Activated T-cell treated with anti-CD3 and anti-CD28 coated beads for 1 hour (primary cell): ENCODE measurements at places on chromosomes 2 and 18.

GRCh38 chr2:84971510-84972206 lies 697 bp downstream of the KCMF1 start:
- peak; percentile 55 for DNase-seq

- DNase-seq: no peak
These were observed 84.2 kb upstream of the SALL3 start for GRCh38 chr18:78895207-78896001.

DNA sequence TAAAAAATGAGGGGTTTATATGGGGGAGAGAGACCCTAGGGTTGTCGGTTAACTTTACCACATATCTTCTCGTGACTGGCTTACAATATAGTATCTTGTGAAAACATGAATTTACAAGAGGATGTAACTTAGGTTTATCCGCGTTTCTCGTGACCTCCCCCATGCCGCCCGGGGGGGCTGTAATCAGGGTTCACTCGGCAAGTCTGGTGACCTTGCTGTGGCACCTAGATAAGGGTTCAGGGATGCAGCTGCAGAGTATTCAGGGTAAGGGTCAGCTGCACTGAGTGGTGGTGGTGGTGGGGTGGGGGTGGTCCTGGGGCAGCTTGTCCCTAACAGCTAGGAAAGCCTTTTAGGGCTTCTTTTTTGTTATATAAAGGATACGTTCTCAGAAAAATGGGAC lies 112.3 kb downstream of the LYPD1 start:
- no peak for DNase-seq

GRCh38 chr2:24985511-24985910 lies 13.8 kb upstream of the DNAJC27 start:
- no peak for DNase-seq

DNA sequence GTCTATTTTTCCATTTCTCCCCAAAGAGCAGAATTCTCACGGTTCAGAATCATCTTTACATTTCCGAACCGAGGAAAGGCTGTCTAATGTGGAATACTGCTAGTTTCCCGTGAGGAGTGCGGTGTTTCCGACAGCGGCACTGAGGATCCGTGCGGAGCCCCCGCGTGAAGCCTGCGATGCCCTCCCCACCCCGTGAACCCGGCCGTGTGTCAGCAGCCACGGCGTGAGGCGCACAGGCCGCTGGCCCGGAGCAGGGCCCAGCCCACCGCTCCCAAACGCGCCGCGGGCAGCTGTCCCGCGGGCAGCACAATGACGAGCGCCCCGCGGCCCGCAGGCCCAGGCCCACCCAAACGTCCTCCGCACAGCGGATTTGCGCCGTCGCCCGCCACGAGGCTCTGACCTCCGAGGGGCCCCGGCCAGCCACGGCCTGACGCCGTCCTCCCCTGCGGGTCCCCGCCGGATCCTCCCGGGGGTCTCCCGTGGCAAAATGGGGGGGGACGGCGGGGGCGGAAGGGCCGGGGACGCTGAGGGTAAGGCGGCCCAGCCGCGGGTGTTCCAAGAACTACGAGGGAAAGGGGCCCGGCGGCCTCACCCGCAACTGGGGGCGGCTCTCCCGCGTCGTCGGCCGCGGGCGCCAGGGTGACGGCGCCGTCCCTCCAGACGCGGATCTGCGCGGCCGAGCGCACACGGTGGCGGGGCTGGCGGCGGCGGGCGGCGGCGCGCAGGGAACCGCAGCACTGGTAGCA lies 796 bp downstream of the SPIRE1 start:
- DNase-seq: no peak

DNA sequence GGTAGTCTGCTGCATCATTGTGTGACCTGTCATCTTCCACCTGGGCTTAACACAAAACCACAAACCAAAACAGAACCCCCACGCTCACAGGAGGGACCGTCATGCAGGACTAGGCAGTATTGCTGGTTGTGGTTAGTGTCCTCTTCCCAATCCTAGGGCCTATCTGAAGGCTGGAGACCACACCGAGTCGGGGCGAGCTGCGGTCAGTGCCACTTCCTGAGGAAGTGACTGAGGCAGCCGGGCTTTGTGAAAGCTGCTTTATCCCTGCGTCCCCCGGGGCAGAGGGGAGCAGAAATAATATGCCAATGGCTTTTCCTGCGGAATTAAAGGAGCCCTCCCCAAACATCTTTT lies 22.9 kb downstream of the ZNF532 start:
- DNase-seq: no peak

DNA sequence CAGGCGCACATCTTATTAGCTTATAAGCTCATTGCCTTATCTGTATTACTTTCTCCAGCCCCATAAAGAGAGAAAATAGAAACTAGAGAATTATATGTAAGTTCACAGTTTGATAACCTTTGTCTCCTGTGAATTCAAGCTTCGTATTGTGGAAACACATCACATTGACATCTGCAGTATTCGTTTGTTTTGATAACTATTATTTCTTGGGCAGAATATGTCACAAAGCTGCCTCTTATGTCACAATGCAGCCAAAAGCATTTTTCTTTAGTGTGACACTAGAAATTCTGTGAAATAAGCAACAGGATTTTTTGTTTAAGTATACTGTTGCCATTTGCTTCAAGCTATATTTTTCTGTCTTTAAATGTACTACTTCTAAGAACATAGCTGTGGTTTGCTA lies 221.5 kb downstream of the DOK6 start:
- DNase-seq: no peak

- DNase-seq: no peak
These were observed 7.7 kb upstream of the PARD6G start for GRCh38 chr18:80254971-80255500.

- no peak for DNase-seq
These were observed 16.2 kb downstream of the TOGARAM2 start for GRCh38 chr2:28997237-28997846.

DNA sequence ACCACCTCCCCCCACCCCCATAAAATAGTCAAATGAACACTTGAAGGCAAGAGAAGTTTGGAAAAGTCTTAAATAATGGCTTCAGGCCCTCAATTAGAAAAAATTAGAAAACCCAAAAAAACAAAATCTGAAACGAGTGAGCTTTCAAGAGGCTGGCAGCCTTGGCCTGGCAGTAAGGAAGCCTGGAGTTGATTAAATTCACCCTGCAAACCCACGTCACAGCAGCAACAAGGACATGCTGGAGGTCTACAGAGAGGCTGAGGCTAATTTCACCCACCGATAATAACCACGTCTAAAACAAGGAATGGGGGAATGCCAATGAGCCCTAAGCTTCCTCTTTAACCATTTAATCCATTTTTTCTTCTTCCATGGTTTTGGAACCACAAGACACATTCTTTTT lies 122.7 kb upstream of the SMAD7 start:
- DNase-seq: no peak

DNA sequence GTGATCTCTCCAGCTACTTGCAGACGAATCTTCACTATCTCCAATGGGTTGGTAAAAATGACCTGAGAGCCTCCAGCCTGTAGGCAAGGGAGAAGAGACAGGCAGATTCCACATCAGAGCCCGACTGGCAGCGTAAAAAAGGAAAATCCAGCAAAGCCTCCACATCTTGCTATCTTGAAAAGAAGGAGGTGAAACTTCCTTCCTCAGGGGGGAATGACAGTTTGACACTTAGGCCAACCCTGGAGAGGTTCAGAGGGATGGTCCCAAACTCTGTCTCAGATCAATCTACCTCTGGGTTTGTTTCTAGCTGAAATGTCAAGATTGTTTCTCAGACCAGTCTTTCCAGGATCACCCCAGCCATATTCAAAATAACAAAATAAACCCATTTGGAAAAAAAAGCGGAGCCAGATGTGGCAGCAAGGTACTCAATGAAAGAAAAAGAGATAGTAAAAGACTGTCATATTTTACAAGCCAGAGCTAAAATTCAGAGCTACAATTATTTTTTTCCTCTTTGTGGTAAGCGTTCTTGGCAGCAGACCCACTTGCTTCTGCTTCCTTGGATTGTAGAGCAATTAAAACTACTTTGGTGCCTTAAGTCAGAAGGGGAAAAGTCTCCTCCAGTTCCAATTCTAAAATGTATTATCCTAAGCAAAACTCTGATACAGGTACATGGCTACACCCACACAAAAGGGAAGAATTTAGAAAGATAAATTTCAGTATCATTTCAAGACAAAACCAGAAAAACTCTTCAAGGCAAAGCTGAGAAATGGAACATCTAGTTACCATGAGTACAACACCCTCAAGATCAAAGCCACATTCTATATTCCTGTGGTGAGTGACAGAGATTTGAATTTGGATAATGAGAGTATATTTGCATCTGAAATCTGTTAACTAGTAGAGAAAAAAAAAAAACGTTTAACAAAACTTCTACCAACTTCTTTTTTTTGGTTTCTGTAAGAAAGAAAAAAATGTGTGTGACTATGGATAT lies 100.1 kb downstream of the SLC25A12 start:
- no peak for DNase-seq

GRCh38 chr2:228699888-228700287 lies 518.4 kb upstream of the SPHKAP start:
- no peak for DNase-seq

- DNase-seq: no peak
These were observed 36.7 kb downstream of the ADCYAP1 start for GRCh38 chr18:941331-941730.

GRCh38 chr2:70480468-70480867 lies 73.2 kb downstream of the TGFA start:
- no peak for DNase-seq

DNA sequence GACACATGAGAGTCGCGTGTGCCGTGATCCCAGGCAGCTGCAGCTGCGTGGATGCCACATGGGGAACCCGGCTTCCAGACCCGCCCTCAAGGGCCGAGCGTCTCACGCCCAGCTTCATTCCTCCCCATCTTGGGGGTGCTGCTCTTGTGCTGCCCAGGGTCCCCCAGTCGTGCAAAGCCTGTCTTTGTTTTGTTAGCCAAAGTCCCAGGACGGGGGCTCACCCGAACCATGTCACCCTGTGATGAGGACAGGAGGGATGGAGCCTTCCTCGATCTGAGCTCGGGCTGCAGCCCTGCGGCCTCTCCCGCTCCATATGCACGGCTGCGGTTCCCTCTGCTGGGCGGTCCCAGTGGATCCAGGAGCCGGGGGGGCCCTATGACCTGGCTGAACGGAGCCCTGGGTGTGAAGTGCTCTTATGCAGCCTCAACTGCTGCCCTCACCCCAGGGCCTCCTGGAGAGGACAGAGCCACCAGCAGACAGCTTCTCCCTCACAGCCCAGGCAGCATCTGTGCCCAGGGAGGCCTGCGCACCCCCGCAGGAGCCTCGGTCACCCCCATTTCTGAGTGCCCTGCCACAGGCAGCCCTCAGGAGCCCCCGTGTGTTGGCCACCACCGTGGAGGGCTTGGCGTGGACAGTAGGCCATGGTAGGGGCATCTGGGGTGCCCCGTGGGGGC lies 99.0 kb upstream of the CTDP1 start:
- DNase-seq: no peak

- DNase-seq: no peak
These were observed 36.9 kb upstream of the RAB31 start for GRCh38 chr18:9671214-9671613.

DNA sequence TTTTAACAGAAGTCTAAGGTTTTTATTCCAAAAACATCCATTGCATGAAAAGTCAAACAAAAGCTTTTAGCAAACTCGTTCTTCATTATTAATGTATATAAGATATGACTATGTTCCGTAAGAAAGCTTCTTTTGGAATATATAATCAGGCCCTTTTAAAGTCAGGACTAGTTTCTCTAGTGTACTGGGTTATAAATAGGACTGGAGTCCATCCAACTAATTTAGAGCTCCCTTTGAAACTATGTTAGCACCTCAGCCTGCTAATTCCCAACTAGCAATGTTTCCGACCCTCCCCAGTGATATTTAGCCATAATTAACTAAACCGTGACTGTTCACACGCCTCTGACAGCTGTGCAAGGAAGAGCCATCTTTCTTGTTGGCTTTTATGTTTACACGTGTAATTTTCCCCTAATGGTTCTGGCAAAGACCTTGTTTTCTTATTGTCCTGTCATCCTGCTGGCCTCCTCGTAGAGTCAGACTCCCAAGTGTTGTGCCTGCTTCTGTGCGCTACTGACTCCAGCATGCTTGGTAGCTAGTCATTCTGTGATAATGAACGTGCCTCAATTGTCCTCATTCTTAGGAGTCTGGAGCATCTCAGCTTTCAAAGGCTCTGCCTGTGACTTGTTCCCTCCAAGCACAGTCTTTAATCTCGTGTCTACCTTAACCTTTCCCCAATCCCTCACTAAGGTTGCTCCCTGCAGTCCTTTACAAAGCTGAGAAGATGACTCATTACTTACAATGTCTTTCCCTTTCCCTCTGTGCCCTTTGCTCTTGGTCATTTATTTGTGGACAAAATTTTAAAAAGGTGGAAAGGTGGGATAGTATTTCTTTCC lies 172.2 kb upstream of the RASGRP3 start:
- DNase-seq: no peak

GRCh38 chr2:105840933-105841332 lies 96.2 kb downstream of the NCK2 start:
- no peak for DNase-seq

- no peak for DNase-seq
These were observed 7.7 kb downstream of the DOK1 start for GRCh38 chr2:74562126-74562775.

- no peak for DNase-seq
These were observed 25.1 kb downstream of the SLC66A2 start for GRCh38 chr18:79926306-79926705.

DNA sequence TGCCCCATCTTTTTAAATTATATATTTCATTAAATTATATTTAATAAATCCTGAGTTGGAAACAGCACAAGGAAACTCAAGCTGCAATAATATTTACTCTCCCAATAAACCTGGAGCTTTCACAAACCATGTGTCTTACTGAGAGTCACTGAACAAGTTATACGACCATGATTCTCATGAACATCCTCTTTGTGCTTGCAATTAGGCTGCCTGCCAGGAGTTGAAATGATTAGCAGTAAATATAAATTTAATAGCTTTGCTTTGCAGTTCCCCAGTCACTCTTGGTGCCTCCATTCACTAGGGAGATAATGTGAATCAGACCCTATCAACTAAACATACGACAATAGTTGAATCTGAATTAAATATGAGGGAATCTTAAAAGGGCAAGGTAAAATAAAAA lies 905.1 kb downstream of the NRXN1 start:
- DNase-seq: no peak

DNA sequence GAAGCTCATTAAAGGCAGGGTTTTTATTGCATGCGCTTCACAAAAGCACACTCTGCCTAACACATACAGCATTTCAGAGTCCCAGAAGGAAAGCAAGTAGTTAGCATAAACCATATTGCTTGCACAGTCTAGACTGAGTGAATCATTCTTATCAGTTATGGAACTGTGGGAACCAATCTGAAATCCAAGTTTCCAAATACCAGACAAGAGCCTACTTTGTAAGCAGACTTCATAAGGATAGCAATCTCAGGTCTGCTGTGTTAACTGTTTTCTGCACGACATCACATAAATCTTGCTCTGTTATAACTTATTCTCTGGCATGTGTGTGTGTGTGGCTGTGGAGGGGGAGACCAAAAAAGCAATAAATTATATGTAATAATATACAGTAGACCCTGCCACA lies 608.1 kb upstream of the REG3G start:
- no peak for DNase-seq

GRCh38 chr2:206764673-206765241 lies 371 bp downstream of the MDH1B start:
- no peak for DNase-seq

- no peak for DNase-seq
These were observed 9.0 kb downstream of the CNOT9 start for GRCh38 chr2:218577482-218578220.

- DNase-seq: no peak
These were observed 636.9 kb downstream of the PLCL1 start for GRCh38 chr2:198441246-198441645.
